ENCODE measurements at places on chromosomes 13 and 19.

DNA sequence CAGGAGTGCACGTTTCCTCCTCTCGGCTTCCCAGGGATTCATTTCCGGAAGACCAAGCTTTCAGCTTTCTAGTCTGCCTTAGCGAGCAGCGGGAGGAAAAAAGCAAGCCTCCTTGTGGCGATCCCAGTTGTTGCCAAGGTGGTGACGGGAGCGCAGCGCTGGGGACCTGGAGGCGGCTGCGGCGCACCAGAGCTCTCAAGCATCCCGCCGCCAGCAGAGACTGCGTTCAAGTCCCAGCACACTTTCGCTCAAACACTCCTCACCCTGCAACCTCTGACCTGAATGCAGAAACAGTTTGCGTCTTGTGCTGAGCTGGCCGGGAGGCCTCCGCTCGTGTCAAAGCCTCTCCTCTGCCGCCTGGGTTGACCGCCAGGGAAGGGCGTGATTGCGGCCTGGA is 4.9 kb downstream of the GSX1 start:
- no peak for DNase-seq

- DNase-seq: no peak
Measured at GRCh38 chr19:15863272-15863671, 34.6 kb downstream of the CYP4F2 start.

GRCh38 chr13:97715763-97716162 is 237.7 kb upstream of the IPO5 start:
- DNase-seq: no peak

DNA sequence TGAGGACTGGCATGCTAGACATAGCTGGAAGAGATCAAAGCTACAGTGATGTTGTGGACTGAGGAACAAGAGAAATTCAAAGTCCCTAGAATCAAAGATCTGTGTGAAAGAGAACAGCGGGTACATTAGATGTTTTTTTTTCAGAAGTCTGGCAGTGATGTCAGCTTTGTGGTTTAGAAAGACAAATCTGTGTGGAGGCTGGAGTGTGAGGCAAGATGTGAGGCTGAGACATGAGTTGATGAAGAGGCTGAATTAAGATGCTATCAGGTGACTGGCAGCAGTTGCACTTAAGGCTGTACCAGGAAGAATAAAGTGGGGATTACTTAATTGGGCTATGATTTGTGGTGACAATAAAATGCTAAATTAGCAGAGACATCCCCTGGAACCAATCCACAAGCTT is 46.5 kb downstream of the DNAJC3 start:
- DNase-seq: no peak

DNA sequence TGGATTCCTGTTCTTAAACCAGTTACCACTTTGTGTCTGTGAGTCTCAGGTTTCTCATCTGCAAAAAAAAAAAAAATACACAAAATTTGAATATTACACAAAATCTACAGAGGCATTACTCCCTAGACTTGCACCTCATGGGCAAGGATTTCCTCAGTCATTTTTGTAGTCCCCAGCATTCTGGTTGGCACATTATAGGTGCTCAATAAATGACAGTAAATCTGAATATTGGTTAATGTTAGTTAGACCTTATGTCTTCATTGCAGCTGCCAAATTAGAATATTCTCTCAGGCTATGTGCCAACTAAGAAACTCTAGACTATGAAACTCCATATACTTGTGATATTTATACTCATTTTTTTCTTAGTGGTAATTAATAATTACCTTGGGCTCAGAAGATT is 2.2 kb downstream of the ZNF507 start:
- DNase-seq: no peak

Data from Panc1 (cell line).